ENCODE measurements at places on chromosomes 5 and 9.
A peak's percentile ranks its signal among the peaks of the same experiment; 100 is the strongest.

- DNase-seq: peak; percentile 83
Measured at GRCh38 chr5:144151026-144151425, 19.4 kb downstream of the YIPF5 start.

GRCh38 chr9:133134388-133135145 is 13.5 kb upstream of the RALGDS start:
- DNase-seq: no peak

DNA sequence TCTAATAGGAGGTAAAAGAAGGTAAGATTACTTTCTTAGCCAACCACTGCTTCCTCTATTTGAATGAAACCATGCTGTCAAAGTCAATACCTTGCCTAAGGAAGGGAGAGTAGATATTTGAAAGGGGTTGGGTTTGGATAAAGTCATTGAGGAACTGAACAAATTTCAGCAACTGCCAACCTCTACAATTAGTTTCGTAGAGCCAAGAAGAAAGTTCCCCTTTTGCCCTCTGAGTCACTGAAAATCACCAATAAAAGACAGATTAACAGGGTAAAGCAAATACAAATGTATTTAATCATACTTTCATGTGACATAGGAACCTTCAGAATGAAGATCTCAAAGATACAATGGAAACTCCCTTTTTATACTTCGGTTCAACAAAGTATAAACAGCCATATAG is 615.7 kb downstream of the GABRG2 start:
- no peak for DNase-seq

GRCh38 chr5:93995126-93995621 is 253.8 kb upstream of the POU5F2 start:
- DNase-seq: no peak

DNA sequence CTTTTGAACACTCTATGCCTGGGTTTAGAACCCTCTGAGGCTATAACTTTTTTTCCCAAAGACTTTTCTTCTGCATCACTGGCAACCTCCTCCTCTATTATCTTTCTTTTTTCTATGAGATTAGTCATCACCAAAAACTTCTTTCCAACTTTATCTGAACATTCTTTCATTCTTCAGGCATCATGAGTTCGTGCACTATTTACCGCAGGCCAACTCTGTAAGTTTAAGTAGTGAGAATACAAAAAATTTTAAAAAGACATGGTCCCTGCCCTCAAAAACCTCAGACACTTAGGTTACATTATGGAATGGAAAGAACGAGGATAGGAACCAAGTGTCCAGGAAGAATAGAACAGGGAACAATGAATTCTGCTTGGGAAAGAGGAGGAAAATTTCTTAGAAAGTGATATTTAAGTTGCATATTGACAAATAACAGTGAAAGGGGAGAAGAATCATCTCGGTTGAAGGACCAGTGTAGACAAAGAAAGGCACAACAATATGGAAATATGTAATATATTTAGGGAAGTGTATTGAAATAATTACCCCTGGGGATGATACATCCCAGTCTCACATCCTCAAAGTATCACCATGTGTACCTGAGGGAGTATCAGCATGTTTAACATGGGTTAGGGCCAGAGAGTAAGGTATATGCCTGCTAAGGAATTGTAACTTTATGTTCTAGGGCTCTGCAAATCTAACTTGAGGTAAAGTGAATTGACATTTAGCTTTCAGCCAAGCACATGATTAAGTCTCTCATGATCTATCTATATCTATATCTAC is 196.5 kb upstream of the NREP start:
- DNase-seq: peak; percentile 98

GRCh38 chr9:103037508-103038477 is 42.7 kb downstream of the CYLC2 start:
- DNase-seq: peak; percentile 25

Data from fibroblast of skin of back (primary cell).